Suprapubic skin (tissue), 4 donors: ENCODE measurements at places on chromosomes 5 and 9.

- no peak for DNase-seq
Observed at GRCh38 chr9:114216976-114217375, 61.6 kb downstream of the COL27A1 start.

- no peak for DNase-seq
Observed at GRCh38 chr5:11046160-11046559, 285.1 kb upstream of the DAP start.

DNA sequence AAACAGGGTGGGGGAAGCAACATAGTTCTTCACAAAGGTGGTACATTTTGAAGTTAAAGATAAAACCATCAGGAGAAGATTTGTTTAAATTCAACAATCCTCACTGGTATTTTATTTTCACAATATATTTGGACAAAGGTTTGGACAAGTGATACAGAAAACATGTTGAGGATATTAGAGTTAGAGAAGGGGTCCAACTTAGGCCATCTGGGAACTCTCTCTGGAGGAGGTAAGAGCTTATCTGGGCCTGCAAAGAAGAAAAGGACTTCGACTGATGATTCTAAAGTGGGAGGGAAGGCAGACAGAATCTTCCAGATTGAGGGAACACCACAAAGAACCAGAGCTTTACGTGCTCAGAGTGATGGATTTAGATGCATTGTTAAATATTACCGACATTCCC lies 58.5 kb downstream of the SGCD start:
- DNase-seq = no peak

GRCh38 chr5:72600391-72600981 lies 93.3 kb upstream of the ZNF366 start:
- no peak for DNase-seq

DNA sequence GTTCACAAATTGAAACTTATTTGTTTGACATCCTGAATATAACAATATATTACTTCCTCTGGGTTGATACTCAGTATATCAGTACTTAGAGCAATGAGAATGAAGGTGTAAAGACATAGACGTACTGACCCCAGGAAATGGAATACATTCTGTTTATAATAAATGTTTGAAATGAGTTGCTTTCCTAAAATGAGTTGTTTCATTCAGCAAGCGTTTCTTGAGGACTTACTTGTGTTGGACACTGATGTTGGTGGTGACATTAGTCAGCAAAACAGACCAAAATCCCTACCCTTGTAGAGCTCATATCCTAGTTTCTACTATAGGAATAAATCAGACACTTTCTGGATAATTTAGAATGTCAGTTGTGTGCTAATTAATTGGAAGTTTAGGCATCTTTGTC lies 184.3 kb downstream of the ZDHHC21 start:
- no peak for DNase-seq

DNA sequence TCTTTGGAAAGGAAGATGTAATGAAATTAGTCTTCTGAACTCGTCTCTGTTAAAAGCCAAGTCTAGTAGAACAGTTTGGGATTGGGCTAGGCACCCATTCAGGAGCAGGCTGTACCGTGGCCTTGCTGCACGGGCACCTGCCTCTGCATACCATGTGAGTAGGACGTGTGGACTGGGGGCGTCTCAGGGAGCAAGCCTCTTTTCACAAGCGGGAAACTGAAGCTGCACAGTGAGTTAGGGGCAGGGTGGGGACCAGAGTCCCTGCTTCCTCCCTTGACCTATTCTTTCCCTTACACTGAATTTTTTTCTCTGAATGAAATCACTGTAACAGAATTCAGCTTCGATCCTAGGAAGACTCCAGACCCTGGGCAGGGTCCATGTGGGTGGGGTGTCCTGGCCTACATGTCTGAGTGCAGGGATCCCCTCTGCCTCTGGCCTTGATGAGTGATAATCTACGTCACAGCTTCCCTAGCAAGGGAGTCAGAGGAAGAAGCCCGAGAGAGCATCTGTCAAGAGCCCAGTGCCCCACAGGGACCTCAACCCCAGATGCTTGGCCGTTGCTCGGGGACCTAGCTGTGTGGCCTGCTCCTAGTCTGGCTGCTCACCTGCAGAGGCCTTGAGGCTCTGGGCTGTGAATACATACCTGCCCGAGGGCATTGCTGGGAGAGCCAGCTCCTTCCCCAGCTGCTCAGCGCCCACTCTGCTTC lies 15.1 kb downstream of the PHF2 start:
- no peak for DNase-seq

- no peak for DNase-seq
Observed at GRCh38 chr5:168796593-168797580, 217.7 kb upstream of the PANK3 start.

- DNase-seq = no peak
Observed at GRCh38 chr5:96834016-96834415, 26.3 kb upstream of the ERAP1 start.

DNA sequence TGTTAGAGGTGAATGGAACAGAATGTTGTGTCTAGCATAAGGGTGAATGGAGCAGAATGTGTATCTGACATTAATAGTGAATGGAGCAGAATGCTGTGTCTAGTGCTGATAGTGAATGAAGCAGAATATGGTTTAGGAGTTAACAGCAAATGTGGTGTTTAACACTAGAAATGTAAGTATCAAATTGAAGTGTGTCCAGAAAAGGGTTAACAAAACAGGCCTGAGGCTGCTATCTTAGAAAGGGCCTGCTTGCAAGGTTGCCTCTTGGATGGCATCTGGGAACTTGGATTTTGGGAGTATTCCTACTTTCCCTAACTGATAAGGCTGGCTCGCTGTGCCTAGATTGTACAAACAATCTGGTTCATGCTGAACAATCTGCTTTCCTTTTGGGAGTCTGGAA lies 76.1 kb downstream of the G3BP1 start:
- DNase-seq = no peak

- no peak for DNase-seq
Observed at GRCh38 chr5:85182344-85182743, 797.7 kb upstream of the EDIL3 start.

- no peak for DNase-seq
Observed at GRCh38 chr9:123629531-123629930, 273.5 kb downstream of the CRB2 start.

GRCh38 chr5:68368311-68369022 lies 152.9 kb downstream of the PIK3R1 start:
- DNase-seq = no peak

DNA sequence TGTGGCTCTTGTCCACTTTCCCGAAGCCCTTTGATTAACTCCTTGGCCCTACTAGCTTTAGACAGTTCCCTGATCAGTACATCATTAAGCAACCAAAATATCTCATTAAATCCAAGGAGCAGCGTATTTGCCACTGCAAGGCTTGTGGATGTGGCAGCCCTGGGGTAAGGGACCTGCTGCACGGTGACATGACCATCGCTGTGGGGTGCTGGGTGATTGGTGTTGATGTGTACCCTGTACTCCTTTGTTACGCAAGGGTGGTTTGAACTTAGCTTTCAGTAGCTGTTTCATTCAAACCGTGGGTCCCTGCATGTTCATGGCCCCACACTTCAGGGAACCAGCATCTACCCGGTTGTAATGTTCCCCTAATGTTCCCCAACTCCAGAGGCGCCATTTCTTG lies 41.0 kb downstream of the OTULIN start:
- no peak for DNase-seq

DNA sequence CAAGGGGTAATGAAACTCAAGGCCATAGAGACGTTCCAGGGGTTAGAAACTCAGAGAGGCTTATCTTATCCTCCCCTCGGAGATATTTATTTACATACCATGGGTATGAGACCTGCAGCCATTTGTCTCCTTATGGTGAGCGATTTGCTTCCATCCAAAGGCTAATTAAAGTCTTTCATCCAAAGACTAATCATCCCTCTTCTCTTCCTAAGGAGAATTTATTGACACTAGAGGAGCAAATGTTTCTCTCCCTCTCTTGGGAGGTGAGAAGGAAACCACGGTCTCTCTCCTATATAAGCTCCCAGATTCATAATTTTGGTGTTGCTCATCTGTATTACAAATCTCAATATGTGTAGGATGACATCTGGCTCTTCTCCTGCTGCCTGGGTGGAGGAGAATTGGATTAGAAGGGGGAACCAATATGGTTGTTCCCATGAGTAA lies 31.0 kb upstream of the RPS23 start:
- no peak for DNase-seq

DNA sequence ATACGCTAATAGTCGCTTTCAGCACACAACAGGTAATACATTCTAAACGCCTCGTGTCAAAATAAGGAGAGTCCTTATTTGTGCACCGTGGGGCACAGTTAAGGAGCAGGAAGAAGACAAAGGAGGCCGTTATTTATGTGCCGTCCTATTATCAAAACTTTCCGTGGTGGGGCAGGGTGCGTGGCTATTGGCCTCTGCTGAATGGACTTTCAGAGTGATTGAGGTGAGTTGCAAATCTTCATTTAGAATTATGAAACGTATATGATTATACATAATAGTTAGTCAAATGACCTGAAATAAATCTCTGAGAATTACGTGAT lies 833 bp downstream of the C5orf24 start:
- no peak for DNase-seq

DNA sequence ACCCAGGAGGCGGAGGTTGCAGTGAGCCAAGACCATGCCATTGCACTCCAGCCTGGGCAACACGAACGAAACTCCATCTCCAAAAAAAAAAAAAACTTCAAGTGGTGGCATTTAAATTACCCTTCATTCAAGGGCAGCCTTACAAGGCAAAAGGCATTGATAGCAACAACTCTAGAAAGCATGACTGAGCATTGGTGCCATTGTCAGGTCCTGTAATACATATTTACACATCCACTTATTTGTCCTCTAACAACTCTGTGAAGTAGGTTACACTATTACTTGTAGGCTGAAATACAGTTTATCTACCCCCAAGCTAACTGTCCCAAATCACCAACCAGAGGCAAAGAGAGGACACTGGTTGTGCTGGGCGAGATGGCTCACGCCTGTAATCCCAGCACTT lies 52.7 kb upstream of the LARP1 start:
- no peak for DNase-seq

GRCh38 chr5:95611396-95611795 lies 8.5 kb upstream of the GPR150 start:
- no peak for DNase-seq

DNA sequence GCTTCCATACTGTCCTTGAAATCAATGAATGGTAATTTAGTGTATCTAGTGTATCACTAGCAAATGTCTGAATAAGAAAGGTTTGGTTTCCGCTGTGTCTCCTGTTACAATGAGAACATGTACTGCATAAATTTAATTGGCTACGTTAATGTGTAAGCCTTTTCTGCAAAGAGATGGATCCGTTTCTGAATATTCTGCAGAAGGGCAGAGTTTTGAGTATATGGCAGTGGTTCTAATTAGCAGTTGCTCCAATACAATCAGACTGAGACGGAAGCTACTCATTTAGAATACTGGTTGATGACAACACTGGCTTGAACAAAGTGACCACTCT lies 555 bp upstream of the PCDHGC4 start:
- no peak for DNase-seq

DNA sequence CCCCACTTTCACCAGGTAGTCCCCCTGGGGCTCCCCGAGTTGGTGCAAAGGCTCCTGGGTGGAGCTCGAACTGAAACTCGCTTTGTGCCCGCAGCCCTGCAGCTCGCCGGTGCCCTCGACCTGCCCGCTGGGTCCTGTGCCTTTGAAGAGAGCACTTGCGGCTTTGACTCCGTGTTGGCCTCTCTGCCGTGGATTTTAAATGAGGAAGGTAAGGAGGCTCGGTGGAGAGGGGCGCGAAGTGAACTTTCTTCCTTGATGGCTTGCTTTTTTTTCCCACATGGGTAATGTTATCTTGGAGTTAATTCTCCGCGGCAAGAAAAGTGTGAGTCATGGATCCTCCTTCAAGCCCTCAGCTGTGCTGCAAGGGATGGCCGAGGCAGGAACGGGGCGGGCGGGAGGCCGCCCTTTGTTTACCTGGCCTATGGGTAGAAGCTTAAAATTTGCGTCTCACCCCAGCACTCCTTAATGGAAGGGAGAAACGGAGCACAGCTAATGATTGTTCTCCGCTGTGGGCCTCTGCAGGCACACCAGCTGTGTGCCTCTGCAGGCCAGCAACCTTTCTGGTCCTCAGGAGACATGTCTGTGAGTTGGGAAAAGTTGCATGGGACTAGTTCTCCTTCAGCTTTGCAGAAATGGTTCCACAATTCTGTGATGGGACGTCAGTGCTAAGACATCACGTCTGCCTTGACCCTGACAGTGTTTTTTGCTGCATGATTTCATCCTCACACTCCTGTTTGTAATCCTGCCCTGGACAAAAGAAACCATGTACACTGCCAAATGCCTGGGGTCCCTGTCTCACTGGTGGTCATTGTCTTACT lies 1.1 kb downstream of the MAMDC2 start:
- no peak for DNase-seq

GRCh38 chr5:91641730-91642350 lies 258.7 kb upstream of the ARRDC3 start:
- no peak for DNase-seq

GRCh38 chr9:5617749-5618148 lies 11.2 kb upstream of the RIC1 start:
- DNase-seq = no peak

DNA sequence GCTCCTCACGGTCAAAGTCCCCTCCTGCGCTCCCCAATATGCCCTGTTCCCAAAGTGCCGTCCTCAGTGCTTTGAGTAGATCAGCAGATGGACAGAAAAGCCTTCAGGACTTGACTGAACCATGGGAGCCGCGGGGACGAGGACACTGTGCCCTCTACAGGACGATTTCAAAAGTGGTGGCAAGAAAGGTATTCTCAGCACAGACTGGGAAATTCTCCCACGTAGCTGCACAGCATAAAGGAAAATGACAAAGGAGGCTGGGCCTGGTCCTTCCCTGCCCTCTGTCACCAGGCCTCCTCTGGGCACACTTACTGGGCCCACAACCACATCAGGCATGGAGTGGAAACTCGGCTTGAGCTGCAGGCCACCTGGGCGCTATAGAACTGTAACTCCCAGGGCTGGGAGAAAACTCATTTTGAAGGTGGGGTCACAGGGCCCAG lies 16.7 kb upstream of the MTMR12 start:
- DNase-seq = no peak

GRCh38 chr9:124267271-124267807 lies 9.6 kb downstream of the NEK6 start:
- DNase-seq = no peak

DNA sequence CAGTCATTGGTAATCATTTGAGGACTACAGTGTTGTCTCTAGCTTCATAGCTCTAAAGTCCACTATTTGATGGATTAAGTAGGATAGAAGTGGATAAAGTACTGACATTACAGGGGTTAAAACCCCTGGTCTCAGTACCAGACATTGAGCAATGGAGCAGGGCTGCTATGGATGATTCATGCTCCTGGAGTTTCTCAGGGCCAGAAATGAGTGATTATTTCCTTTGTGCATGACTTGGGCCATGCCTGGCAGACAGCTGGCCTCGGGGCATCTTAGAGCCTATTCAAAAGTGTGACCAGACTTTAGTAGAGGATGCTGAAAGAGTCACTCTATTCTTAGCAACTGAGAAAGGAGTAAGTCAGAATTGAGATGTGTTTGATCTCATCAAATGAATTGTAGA lies 350.7 kb upstream of the TLE4 start:
- no peak for DNase-seq

- DNase-seq = no peak
Observed at GRCh38 chr5:102536323-102536928, 37.6 kb upstream of the SLCO6A1 start.
